Left renal cortex interstitium (tissue), 4 donors: ENCODE measurements at places on chromosomes 16 and 17.

DNA sequence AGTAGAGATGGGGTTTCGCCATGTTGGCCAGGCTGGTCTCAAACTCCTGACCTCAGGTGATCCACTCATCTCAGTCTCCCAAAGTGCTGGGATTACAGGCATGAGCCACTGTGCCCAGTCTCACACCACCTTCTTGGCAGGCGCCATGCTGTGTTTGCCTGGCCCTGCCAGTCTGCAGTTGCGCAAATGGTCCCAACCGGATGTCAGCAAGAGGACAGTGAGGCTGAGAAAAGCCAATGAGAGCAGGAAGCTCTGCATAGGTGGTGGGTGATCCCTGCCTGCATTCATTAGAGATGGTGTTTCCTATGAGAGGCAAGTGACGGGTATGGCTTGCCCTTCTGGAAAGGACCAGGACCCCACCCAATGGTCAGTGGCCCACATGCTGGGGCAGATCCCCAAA lies 59.3 kb downstream of the PECAM1 start:
- no peak for DNase-seq

GRCh38 chr16:29662000-29662728 lies 883 bp upstream of the SPN start:
- no peak for DNase-seq

GRCh38 chr16:2767891-2768290 lies 9.2 kb downstream of the ELOB start:
- DNase-seq: no peak

DNA sequence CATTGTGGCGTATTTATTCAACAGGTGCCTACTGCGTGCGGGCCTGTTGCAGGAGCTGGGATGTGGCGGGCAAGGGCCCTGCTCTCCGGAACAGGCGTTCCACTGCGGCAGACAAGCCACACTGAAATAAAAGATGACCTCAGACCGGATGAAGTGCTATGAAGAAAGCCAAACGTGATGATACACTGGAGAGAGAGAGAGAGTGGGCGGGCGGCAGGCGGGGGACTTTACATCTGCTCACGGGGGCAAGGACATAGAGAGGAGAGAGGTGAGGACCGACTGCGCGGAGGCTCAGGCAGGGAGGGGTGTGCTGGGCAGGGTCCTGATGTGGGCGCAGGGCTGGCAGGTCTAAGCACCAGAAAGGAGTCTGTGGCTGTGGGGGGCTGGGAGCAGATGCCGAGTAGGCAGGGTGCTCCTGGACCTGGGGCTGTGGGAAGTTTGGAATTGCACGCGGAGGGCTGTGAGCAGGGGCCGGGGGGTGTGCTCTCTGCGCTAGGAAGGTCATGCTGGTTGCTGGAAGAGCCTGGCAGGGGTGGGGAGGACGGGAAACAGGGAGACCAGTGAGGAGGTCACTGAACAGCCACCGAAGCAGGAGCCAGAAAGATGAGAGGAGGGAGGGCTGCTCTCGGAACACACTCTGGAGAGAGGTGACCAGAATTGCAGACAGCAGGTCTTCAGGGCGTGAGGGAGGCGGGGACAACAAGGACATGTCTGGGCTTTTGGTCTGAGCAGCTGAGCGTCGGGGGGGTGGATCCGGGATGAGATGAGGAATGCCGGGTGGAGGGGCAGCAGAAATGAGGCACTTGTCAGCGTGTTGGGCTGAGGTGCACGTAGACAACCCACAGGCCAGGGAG lies 9.9 kb downstream of the MXRA7 start:
- no peak for DNase-seq

DNA sequence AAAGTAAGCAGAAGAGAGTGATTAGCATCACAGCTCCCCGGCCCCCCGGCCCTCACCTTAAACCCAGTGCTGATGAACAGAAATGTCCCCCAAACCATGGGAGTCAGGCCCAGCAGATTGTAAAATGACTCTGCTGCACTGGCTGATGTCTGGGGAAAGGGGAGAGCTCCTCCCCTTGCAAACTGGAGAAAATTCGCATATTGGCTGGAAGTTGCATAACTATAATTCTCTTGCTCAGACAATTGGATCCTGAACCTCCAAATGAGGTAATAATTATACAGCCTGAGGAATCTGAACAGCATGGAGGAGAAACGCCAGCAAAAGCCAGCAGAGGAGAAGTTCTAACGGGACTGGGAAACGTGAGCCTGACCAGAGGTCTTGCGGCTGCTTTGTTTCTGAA lies 109.7 kb downstream of the C16orf95 start:
- no peak for DNase-seq

DNA sequence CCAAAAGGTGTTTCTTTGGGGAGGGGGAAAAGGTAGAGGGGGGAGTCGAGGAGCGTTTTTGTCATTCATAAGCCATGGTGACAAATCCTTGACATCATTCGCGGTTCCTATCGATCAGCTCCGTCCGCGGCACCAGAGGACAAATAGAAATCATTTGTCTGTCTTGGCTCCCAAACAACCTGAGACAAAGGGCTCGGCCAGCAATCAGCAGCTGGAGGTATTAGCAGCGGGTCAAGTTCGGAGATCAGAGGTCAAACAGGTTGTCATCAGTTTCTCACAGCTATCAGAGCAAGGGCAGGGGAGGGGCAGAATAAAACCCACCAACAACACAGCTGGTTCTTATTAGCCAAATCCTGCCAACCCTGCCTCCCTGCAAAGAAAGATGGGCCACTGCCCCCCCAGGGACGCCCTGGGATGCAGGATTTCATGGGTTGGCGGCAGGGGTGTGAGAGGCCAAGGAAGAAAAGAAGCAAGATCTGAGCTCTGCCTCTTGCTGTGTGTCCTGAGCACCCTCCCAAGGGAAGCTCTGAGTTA lies 145.3 kb upstream of the LHX1 start:
- DNase-seq: no peak

- DNase-seq: no peak
These were observed 15.5 kb downstream of the MXRA7 start for GRCh38 chr17:76695059-76695831.

DNA sequence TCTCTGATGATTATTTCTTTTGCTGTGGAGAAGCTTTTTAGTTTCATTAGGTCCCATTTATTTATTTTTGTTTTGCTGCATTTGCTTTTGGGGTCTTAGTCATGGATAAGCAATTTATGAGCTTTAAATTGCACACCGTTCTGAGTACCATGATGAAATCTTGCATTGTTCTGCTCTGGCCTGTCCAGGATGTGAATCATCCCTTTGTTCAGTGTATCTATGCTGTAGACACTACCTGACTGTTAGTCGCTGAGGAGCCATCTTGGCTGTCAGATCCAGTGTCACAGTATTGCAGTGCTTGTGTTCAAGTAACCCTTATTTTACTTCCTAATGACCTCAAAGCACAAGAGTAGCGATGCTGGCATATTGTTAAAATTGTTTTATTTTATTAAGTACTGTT lies 218.0 kb upstream of the CNTNAP4 start:
- no peak for DNase-seq

DNA sequence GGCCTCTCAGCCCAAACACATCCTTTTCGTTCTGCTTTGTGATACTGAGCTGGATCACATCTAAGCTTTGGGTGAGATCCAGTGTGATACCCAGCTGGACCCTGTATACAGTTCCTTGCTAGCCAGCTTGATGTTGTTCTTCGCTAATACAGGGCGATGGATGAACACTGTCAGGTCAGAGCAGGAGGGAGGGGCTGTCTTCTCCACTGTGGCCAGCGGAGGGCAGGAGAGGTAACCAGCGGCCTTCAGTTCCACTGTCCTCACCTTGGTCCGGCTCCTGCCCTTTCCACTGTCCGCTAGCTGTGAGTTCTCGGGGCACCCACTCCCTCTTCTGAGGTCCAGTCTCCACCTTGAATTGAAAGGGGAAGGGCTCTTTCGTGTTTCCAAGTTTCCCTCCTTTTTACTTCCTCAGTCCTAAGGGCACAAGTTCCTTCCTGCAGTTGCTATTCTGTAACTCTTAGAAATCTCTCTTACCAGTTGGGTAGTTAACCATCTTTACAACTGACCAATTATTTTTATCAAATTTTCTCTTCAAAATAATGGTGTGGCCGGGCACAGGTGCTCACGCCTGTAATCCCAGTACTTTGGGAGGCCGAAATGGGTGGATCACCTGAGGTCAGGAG lies 3.0 kb upstream of the ZNF213 start:
- DNase-seq: no peak

- no peak for DNase-seq
These were observed 9.6 kb upstream of the METTL16 start for GRCh38 chr17:2521257-2521656.

DNA sequence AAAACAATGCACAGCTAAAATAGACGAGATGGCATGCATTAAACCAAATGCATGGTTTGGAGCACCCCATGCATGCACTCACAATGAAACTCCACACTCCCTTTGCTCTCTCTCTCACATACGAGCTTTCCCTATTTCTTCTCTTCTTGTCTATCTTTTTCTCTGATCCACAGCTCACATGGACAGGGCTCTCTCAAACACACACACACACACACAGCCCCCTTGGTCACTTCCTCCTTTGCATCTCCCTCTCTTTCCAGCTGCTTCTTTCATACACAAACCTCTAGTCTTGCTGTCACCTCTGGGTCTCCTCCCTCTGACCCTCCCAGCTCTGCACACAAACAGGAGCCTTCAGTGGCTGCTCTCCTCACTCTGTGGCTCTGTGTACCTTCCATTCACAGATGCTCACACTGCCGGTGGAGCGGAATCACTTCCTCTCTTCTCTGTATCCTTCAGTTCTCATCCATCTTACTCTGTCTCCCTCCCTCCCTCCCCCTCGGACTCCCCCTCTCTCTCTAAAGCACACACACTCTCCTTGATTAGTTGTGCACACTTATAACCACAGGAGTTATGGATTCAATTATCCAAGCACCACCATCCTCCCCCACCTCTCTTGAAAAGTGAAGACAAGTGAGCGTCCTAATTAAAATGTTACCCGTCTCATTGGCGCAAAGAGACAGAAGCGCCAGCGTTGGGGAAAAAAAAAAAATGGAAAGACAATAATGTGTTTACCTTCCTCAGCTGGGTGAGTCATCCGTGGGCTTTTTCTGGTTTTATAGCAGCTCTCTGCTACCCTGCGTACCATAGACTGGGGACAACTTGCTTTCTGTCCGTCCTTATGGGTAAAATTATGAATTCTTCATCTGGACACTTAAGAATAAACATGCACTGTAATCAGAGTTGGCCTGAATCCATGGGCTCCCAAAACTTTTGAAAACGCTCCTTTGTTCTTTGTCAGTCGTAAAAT lies 90.8 kb downstream of the SHISA6 start:
- no peak for DNase-seq

DNA sequence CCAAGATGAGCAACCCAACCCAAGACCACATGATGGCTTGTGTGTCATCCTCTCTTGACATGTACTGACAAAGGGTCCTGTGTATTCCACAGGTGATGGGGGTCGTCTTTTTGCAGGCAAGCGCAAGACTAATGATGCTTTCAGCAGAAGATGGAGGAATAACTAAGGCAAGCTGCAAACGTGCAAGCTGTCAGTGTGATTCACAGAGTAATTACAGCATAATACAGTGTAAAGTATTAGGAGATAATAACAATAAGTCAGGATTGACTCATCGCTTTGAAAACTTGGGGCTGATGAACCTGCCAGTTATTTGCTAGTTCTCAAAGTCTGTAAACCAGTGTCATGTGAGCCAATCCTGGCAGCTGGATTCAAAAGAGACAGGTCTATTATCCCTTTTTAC lies 41.6 kb upstream of the ASIC2 start:
- no peak for DNase-seq

- no peak for DNase-seq
These were observed at the start of gene TRIM72 for GRCh38 chr16:31213877-31214707. TSS of gene TRIM72 (plus strand) at chr16:31214119. CDS start at chr16:31214739, 620 bp downstream.

GRCh38 chr17:10743316-10744009 lies 13.6 kb upstream of the TMEM220 start:
- no peak for DNase-seq

GRCh38 chr16:11160676-11161115 lies 95.3 kb downstream of the SOCS1 start:
- no peak for DNase-seq

DNA sequence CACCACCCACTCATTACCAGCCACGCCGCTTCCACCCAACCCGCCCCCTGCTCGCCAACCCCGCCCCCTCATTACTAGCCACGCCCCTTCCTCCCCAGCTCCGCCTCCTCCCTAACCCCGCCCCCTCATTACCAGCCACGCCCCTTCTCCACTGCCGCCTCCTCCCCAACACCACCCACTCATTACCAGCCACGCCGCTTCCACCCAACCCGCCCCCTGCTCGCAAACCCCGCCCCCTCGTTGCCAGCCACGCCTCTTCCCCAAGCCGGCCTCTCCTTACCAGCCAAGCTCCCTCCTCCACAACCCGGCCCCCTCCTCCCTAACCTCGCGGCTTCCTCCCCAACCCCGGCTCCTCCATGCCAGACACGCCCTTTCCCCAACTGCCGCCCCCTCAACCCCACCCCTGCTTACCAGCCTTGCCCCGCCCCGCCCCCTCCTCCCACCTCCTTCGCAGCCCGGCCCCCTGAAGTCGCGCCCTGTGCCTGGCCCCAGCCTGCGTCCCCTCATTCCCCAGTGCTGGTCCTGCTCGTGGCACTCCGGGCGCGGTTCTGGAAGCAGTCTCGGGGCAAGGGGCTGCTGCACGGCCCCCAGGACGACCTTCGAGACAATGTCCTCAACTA lies 7.3 kb downstream of the SLC22A31 start:
- no peak for DNase-seq

GRCh38 chr17:67624886-67625656 lies 92.7 kb upstream of the NOL11 start:
- DNase-seq: no peak

DNA sequence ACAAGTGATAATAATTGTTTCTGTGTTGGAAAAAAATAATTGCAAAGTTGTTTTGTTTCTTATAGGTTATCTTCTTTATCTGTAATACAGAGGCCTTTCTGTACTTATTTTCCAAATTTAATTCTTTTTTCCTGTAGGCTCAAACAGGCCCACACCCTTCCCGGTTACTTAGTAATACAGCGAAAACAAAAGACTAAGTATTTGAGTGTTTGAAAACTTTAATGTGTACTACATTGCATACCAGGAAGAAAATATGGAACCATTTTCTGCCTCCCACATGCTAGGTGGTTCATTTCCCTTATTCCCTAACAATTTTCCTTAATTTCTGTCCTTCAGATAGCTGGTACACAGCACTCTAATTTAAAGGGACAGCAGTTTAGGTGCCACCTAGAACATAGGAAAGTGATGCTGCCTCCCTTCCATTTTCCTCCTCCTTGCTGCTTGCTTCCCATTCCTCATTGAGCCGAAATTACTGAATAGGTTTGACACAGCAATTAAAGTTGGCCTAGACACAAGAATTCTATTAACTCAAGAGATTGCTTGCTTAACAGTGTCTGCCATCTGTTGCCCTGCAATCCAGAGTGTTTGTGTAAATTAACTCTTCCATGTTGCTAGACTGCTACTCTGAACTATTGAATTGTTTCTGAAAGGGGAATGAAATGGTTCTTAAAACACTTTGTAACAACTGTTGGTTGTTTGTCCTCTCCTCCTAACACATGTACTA lies 24.2 kb downstream of the CYB5B start:
- DNase-seq: no peak

GRCh38 chr17:56822725-56823124 lies 11.0 kb downstream of the C17orf67 start:
- DNase-seq: no peak

DNA sequence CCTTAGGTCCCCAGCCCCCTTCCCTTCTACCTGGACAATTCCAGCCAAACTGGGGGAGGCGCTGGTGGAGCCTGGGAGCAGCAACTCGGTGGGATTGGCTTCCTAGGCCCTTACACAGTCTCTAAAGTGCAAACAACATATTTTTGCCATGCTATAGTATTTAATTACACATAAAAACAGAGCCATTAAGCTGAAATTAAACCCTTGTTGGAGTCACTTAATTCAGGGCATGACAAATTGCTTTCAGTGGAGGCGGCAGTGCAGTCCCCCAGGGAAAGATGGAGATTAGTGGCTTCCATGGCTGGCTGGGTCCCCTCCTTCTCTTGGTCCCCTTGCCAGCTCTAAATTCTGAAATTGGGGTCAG lies 17.3 kb downstream of the IGFBP4 start:
- DNase-seq: no peak
